ENCODE measurements at places on chromosomes 5 and 9.

DNA sequence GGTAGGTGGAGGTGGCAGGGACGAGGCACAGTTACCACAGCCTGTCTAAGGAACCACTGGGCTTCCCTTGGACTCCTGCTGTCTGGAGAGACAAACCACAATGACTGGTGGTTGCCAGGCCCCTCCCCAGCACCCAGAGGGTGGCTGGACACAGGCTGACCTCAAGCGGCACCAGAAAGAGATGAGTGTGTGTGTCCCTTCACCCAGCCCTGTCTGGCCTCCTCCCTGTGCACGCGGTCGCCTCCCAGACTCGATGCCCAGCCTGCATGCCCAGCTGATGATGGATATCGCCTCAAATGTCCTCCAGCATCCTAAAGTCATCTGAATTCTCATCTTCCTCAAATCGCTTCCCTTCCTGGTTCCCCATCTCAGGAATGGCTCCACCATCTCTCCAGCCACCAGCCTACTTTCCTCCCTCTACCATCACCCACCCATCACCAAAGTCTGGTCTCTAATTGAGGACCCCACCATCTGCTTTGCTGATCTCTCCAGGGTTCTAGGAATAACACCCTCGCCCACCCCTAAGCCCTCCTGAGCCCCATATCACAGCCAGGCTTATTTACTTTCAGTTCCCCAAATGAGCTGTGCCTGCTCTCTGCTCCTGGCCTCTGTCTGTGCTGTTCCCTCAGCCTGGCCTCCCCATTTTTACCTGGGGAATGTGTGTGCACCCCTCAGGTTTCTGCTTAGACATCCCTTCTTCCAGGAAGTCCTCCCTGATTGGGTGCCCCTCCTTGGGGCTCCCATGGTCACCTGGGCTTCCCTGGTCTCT, 52.5 kb upstream of the GGTA1 start:
- no peak for DNase-seq

GRCh38 chr9:92493749-92494387, 11.6 kb upstream of the ASPN start:
- DNase-seq: no peak

DNA sequence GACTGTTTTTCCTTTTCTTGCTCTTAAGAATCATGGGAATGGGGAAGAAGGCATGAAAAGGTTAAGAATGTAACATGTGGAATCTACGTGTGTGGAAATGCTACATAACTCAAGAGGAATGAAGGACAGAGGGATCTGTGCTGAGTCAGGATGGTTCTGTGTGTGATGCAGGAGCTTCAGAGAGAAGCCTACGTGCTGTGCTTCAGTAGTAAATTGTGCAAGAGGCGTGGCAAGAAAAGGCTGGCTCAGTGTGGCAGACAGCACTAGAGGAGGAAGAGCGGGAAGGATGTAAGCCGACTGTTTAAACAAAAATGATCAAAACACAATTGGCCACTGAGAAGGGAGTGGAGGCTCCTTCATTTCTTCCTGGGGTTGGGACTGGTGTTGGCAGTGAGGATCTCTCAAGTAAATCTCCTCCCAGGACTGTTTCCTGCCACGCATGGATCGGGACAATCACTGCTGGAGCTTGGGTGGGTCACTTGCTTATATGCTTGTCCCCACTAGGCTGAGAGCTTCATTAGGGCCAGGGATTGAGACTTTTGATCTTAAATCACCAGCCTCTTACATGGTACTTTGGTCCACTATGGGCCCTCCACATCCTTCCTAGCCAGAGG, 59.4 kb upstream of the BASP1 start:
- DNase-seq: peak; percentile 59

- DNase-seq: no peak
These were observed 158.8 kb upstream of the ZNF462 start for GRCh38 chr9:106704056-106704615.

DNA sequence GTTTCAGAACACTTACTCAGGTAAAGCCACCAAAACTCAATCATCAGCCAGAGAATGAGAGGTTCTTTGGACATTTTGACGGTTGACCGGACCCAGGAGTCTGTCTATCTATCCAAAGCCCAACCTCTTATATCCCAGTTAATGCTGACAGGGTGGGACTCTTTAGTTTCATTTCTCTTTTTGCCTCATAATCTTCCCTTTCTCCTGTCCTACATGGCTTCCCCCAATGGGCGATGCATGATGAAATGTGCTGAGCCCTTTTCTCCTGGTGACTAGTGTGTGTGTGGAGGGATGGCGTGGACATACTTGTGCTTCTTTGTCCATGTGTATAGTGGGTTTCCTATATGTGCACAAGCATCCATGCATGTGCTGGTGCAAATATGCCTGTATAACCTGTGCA, at the start of gene TIMD4:
TIMD4 (minus strand) TSS at position 102 of the 400 bp plus-strand sequence; CDS start at position 74, 28 bp downstream.
- no peak for DNase-seq

- no peak for DNase-seq
These were observed 185.2 kb downstream of the HSPA4 start for GRCh38 chr5:133236976-133237375.

Measured in astrocyte of the spinal cord (primary cell).